Stimulated activated CD4-positive, alpha-beta T cell treated with anti-CD3 and anti-CD28 coated beads, TNF-alpha, amount 100 ng/mL, for 1 hour (primary cell): ENCODE measurements at places on chromosomes 11 and 22.

- DNase-seq = no peak
These were observed 19.7 kb upstream of the ALG8 start for GRCh38 chr11:78158987-78159652.

- no peak for DNase-seq
These were observed 40.9 kb upstream of the AMPD3 start for GRCh38 chr11:10414181-10414580.

- no peak for DNase-seq
These were observed 26.3 kb downstream of the ANO1 start for GRCh38 chr11:70104419-70104818.

DNA sequence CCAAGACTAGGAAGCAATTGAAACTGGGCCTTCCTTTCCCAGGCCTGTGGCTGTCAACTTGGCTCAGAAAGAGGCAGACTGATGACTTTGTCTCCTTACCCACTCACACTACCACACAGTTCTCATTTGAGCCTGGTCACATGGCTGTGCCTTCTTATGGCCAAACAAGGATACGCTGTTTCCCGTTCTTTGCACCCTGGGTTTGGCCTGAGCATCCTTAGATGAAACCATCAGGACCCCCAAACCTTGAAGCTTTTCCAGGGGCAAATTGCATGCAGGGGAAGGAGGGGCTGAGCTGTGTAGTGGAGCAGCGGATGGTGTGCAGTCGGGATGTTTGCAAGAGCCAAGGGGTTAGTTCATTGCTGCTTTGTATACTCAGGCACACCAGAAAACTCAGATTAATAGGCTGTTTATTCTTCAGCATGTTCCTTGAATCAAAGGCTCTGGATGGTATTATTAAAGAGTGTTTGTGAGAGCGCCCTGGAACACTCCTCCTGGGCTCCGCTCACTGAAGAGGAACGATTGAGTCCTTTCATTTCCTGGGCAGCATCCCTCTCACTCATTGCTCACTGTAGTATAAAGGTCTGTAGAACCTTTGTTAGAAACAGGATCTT lies 69.8 kb downstream of the ARFGAP2 start:
- DNase-seq = no peak

GRCh38 chr11:22957786-22958185 lies 97.5 kb upstream of the CCDC179 start:
- DNase-seq = no peak

DNA sequence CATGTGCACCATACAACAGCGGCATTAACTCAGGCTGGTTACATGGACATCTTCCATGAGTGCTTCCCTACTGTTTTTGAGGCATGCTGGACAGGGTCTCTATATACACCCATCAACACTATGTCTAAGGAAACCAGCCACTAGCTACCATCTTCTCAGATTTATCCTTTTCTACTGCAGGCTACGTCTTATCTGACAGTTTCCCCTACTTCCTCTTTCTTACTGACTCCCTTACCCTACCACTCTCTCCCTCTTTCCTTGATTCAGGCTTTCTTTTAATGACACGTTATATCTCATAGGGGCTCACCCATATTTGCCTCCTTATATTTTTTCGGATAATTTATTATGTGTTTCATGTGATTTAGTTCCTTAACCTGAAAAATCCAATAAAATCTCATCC lies 41.8 kb downstream of the DDI1 start:
- DNase-seq = no peak

GRCh38 chr11:105230586-105230985 lies 91.0 kb upstream of the CARD18 start:
- no peak for DNase-seq

DNA sequence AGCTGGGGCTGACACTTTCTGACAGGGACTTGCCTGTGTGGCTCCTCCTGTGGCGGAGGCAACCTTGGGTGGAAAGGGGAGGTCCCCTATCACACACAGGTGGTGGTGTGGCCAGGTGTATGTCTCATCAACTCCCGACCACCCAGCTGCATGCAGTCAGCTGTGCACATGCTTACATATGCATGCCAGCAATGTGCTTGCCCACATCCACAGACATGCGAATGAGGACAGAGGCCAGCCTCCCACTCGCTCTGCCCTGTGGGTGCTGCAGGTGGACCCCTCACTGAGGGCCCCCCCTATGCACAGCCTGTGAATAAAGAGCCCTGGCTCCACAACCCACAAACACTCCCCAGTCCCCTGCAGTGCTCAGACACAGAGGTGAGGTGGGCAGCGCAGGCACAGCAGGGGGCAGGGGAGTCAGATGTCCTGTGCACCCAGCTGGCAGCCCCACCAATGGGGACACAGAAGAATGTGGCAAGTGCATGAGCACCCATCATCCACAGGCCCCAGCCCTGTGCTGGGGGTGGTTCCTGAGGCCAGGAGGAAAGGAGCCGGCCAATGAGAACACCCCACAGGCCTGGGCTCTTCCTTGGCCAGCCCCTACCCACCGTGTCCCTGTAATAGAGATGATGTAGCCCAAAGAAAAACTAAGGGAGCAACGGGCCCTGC lies 9.5 kb downstream of the GNB1L start:
- no peak for DNase-seq
